Stimulated activated CD4-positive, alpha-beta T cell treated with anti-CD3 and anti-CD28 coated beads, Interleukin-12 subunit alpha, Interleukin-12 subunit beta, amount 100 ng/mL, for 4 hours (primary cell): ENCODE measurements at places on chromosomes 6 and 20.

- DNase-seq, result no peak
Measured at GRCh38 chr6:167933847-167934246, 63.6 kb upstream of the KIF25 start.

DNA sequence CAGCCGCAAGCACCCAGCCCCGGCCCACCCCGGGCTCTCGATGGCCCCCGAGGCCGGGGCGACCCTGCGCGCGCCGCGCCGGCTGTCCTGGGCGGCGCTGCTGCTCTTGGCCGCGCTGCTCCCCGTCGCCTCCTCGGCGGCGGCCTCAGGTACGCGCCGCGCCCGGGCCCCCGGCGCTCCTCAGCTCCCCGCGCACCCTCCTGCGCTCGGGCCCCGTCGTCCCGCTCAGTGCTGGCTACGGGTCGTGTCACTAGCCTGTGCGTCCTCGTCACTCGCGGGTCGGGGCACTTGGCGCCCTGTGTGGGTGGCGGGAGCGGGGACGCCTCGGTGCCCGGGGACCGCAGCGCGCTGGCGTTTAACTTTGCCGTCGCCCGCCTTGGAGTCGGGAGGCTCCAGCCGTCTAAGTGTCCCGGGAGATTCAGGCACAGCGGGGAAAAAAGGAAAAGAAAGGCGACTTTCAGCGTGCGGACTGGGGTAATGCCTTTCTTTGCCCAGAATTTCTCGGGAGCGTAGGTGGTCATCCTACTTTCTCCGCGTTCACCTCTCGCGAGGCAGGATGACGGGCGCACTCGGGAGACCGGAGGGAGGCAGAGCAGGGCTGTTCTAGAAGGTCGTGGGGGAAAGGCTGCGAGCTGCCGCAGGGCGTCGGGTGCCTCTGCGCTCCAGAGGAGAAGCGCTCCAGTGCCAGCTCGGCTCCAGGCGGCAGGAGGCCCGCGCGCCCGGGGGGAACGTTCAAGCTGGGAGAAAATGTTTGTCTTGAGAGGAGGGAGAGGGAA, 545 bp downstream of the FNDC1 start:
- DNase-seq, result no peak

DNA sequence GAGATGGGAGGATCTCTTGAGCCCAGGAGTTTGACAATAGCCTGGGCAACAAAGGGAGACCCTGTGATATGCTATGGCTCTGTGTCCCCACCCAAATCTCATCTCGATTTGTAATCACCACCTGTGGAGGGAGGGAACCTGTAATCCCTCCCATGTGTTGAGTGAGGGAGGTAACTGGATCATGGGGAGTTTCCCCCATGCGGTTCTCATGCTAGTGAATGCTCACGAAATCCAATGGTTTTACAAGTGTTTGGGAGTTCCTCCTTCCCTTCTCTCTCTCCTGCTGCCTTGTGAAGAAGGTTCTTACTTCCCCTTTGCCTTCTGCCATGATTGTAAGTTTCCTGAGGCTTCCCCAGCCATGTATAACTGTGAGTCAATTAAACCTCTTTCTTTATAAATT, 3.4 kb downstream of the NUDT3 start:
- no peak for DNase-seq

- DNase-seq, result no peak
Measured at GRCh38 chr6:152836523-152836922, 85.9 kb downstream of the VIP start.

DNA sequence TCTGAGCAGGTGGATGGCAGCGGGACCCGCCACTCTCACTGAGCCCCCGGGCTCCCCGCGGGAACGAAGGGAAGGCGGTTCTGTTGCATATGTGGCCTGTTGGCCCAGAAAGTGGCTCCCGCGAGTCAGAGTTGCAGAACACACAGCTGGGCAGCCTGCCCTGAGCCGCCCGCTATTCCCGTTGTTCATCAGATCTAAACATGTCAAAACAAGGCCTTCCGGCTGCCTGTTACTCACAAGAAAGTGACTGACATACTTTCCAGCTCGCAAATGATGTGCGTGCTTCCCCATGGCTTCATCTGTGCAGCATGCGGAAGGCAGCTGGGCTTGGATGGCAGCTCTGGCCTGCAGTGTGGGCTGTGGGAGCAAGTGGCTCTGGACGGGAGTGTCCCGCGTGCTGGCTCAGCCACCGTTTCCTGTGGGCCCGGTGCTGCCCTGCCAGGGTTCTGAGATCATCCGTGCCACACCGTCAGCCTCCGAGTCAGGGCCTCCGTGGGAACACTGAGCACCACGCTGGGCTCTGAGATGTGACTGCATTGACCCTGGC, 227.3 kb downstream of the ERMARD start:
- no peak for DNase-seq

DNA sequence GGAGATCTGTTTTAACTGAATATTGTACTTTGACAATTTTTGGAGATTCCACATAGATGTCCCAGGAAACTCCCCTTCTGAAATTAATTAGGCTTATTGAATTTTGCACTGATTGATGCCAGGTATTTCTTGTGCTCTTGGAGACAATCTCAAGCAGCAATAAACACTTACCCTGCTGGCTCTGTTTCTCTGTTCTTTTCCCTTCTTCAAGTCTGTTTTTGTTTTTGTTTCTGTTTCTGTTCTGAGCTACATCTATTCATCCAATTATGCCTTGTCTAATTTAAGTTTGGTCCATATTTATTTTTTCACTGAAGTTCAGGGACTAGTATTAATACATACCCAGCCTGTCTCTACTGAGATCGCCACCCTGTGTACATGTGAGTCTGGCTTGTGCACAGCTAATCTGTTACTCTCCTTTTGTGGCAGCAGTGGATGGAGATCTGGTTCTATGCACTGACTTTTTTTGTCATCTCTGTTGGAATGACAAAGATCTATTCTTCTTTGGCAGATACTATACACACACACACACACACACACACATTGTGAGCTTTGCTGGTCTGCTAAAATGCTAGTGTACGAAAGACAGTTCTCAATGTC, 51.9 kb downstream of the IL22RA2 start:
- DNase-seq, result no peak

GRCh38 chr6:13303668-13304017, 24.7 kb downstream of the TBC1D7 start:
- DNase-seq, result peak; percentile 21

DNA sequence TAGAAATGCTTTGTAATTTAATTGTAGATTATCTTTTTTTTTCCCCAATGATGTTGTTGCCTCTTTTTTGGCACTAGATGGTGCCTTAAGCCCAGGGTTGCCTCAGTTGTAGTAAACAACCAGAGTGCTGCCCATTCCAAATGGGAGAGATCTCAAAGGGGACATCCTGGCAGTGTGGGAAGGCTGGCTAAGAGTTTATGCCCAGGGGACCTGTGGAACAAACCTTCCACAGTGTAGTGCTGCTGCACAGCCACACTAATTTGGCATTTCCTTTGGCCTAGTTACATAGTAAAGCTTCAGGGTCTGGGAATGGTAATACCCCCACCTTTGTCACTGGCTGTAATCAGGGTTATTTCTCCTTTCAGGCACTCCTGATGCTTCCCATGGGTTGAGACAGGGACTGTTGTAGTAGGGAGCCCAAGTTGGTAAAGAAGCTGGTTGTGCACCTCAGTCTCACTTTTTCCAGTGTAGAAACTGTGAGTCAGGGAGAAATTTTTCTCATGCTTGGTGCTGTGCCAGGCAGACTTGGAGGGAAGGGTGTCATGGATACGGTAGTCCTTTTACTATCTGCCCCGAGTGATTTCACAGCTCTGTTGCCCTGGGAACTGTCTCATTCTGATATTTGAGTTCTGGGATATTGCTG, 177.8 kb upstream of the ECI2 start:
- DNase-seq, result no peak

DNA sequence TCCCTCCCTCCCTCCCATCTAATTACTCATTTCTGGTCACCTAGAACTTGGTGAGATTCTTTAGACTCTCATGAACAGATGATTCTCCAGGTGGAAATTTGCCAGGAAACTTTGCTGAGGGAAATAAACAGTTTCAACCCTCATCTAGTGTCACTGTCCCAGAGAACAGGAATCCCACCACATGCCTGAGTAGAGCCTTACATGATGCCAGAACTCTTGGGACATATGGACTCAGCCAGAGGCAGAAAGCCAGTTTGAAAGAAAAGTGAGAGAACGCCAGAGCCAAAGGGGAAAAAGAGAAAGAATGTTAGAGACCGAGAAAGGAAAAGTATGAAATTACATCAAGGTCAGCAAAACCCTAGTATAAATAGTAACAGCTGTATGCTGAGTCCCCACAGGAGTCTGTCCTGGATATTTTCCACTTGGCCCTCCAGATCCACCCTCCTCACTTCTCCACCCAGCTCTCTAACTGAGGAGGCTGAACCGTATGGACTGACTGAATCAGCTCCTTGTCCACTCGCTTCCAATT, 127.5 kb upstream of the COL21A1 start:
- DNase-seq, result no peak
